ENCODE measurements at places on chromosomes 16 and 17.

DNA sequence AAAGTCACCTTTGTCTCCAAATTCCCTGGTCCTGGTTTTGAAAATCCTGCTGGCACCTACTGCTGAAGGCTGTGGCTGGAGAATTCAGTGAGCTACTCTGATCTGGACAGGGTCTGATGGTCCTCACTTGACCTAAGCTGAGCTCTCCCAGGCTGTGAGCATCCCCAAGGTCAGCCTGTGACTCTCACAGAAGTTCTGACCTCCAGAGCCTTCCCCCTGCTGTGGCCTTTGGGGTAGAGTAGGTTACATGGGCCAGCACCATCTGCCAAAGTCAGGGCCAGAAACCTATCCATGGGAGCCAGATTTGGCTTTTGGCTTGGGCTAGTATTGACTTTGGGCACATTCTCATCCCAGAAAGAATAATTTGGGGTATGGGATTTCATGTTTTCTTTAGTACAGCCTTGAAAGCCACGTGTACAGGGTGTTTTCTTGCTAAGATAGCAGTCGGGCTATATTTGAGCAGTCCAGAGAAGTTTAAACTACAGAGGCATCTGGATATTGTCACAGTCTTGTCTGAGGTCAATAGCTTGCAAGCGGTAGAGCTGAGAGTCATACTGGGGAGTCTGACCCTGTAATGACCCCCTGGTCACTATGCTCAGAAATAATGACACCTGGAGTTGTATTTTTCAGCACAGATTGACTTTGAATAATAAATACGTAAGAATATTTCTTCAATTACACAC, 6.2 kb upstream of the AGRP start:
- no peak for DNase-seq

GRCh38 chr17:8843344-8843743, 24.1 kb downstream of the PIK3R6 start:
- DNase-seq: no peak

GRCh38 chr17:76738468-76738850, 540 bp downstream of the MFSD11 start:
- DNase-seq: no peak

- DNase-seq: no peak
Observed at GRCh38 chr16:55147396-55147795, 176.6 kb upstream of the IRX6 start.

DNA sequence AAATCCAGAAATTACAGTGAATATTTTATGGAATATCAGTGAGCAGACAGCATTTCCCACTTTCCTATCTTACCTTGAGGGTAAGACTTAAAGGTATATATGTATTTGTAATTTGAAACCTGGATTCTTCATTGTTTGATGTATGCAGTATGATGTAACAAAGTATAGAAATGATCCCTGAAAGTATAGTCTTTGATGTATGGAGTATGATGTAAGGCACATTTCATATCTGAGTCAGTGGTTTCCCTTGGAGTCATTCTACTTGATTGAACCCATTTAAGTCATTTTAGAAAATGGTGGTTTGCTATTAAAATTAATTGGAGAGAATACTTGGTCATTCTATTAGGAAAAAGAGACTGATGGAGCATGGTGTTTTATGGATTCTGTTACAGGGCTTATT, 10.1 kb downstream of the AMZ2 start:
- DNase-seq: no peak

GRCh38 chr16:1466968-1467521, 7.8 kb downstream of the CLCN7 start:
- no peak for DNase-seq
